Activated CD4-positive, alpha-beta T cell treated with anti-CD3 and anti-CD28 coated beads, Interleukin-2, amount 50 U/mL, for 48 hours (primary cell): ENCODE measurements at places on chromosomes 2 and 18.

- no peak for DNase-seq
Measured at GRCh38 chr2:159936471-159936870, 125.9 kb downstream of the PLA2R1 start.

GRCh38 chr18:76412818-76413565 lies 82.0 kb downstream of the ZNF516 start:
- DNase-seq, result no peak

DNA sequence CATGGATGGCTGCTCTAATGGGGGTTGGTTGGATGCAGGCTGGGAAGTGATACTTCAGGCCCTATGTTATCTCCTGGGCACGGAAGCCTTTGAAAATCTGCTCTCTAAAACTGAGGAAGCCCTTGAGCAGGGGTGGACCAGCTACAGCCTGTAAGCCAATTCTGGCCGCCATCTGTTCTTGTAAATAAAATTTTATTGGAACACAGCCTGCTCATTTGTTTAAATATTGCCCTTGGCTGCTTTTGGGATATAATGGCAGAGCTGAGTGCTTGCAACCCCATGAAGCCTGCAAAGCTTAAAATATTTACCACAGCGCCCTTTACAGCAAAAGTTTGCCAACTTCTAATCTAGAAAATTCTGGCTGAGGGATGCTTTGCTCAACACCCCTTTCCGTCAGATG lies 11.9 kb upstream of the IGFBP2 start:
- DNase-seq, result no peak

- no peak for DNase-seq
Measured at GRCh38 chr2:160207271-160207670, 7.2 kb upstream of the ITGB6 start.

- DNase-seq, result no peak
Measured at GRCh38 chr2:102037681-102038080, 45.9 kb downstream of the IL1R2 start.

GRCh38 chr18:74251297-74252038 lies 40.3 kb downstream of the CYB5A start:
- DNase-seq, result no peak

- DNase-seq, result no peak
Measured at GRCh38 chr2:151302404-151302803, 12.9 kb upstream of the NMI start.

- DNase-seq, result no peak
Measured at GRCh38 chr2:218698885-218699284, 11.8 kb upstream of the TTLL4 start.

GRCh38 chr2:26758790-26759321 lies 5.2 kb upstream of the SLC35F6 start:
- DNase-seq, result no peak

DNA sequence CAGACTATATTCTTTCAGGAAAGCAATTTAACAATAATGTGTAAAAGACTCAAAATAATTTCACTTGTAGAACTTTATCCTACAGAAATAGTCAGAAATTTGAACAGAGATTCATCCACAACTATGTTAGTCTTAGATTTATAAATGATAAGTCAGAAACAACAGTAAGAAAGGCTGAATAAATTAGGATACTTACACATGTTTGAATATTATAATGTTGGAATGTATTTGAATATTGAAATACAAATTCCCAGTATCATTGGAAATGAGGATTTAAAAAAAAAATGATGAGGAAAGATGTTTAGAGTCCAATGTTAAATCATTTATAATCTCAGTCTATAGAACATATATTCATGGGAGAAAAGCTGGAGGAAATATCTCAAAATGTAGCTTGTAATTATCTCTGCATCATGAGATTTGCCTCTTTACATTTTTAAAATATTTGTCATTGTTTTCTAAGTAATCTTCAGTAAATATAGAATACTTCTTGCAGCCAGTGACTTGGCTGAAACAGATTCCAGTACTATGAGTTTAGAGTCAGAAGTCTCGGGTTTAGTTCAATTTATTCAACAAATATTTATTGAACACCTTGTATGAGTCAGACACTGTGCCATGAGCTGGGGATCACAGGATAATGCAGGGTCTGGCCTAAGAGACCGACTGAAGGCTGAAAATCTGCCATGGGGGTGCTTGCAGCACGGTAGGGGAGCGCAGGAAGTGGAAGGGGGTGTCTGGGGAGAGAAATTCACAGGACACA lies 32.3 kb downstream of the CXCR4 start:
- no peak for DNase-seq

DNA sequence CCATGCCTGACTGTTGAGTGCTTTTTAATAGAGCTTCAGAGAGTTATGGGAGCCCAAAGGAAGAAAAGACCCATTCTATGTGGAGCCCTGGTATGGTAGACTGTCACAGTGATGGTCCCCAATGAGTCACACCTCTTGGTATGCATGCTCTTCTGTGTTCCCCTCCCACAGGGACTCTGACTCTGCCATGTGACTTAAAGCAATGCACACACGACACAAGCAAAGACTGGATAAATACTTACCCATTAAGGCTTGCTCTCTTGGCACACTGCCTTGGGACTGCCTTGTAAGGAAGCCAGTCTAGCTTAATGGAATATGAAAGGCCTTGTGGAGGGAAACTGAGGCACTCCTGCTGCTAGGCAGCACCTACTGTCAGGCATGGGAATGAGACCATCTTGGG lies 16.7 kb upstream of the DTNB start:
- DNase-seq, result no peak

DNA sequence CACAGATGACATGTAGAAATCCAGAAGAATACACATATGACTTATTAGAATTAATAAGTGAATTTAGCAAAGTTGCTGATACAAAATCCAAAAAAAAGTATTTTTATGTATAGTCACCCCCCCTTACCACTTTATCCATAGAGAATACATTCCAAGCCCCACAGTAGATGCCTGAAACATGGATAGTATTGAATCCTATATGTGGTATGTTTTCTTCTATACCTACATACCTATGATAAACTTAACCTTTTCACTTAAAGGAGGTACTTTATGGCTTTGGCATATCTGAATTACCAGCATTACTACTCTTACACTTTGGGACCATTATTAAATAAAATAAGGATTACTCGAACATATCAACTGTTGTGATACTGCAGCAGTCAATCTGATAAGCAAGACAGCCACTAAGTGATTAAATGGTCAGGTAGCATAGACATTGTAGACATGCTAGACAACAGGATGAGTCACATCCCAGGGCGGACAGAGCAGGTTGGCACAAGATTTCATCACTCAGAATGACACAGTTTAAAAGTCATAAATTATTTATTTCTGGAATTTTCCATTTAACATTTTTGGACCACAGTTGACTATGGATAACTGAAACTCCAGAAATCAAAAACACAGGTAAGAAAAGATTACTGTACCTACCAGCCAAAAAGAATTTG lies 208.2 kb upstream of the CHAC2 start:
- no peak for DNase-seq

DNA sequence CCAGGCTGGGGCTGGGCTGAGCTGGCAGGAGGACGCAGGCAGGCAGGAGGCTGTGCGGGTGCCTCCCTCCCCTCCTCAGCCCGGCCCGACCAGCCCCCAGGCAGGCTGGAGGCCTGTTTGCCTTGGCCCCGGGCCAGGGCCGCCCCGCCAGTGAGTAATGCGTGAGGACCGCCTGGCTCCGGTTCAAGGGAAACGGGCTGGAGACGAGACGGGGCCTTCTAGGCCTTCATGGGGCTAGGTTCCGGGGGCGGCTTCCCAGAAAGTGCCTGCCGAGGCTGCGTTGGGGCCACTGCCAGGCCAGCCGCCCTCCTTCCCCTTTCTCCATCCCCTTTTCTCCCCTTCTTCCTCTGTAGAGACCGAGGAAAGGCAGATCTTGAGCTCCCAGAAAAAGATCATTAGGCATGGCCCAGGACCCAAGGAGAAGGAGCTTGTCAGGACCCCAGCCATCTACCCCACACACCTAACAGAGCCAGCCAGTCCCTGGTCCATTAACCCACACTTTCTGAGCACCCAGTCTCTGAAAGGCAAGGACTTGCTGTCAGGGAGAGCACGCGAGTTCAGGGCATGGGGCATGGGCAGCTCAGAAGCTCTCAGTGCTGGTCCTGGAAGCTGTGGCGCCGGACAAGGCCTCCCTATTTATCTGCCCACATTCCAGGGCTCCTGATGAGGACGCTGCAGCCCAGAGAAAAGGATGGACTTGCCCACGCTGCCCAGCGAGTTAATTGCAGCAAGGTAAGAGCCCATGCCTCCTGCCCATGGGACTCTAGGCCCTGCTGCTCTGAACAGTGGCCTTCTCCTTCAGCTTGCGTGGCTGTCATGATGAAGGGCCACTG lies 48.5 kb downstream of the SMAD7 start:
- no peak for DNase-seq

DNA sequence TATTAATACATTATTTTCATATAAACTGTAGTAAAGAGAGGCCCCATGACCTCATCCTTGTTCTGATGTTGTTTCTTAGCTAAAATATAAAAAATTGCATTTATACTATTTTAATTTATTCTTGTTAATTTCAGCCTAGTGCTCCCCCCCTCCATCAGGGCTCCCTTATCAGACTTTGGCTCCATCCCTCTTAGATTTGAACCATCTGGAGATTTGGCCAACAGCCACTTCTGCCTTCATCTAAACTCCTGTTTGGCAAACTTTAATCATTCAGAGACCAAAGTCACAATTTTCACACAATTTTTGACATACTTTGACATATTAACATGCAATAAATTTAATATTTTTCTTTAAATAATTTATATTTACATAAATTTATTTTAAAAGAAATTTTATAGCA lies 569.3 kb downstream of the TDRD15 start:
- no peak for DNase-seq

DNA sequence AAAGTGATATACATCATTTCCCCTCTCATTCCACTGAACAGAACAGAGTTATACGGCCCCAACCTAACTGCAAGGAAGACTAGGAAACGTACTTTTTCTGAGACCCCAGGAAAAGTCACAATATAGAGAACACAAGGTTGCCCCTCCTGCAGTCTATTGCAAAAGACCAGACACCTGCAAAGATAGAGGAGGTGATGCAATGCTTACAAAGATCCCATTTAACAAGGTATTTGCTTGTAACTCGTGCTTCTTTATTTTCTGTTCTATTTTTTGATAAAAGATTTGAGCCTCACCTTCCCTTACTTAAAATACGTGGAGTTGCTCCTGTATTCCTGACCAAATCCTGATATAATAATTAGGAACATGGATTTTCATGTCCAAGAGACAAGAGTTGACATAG lies 793.0 kb upstream of the ID2 start:
- DNase-seq, result no peak

DNA sequence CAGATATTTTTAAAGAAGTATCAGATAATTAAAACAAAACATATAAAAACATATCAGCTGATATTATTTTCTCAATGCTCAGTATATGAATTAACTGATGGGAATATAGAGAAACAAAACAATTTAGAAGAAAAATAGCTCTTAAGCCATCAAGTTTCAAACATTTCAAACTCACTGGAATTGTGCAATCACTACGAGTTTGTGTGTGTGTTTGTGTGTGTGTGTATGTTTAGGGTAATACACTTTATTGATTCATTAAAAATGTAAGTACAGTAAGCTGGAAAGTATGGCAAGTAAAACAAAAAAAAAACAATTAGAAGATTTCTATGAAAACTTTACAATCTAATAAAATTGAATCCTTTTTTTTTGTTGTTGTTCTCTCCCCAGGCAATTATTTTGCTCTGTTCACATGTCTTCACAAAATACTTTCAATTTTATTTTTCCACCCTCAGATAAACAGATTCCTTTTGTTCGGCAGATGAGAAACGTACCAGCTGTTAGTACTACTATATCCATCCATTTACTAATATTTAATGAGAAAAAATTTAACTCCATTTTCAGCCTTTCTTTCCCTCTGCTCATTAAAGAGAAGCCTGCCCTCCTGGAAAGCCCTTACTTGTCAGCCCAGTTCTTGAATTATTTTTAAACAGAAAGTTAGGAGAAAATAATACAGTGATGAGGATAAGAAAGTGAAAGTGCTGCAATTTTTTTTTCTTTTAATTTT lies 87.6 kb downstream of the SLC8A1 start:
- no peak for DNase-seq

DNA sequence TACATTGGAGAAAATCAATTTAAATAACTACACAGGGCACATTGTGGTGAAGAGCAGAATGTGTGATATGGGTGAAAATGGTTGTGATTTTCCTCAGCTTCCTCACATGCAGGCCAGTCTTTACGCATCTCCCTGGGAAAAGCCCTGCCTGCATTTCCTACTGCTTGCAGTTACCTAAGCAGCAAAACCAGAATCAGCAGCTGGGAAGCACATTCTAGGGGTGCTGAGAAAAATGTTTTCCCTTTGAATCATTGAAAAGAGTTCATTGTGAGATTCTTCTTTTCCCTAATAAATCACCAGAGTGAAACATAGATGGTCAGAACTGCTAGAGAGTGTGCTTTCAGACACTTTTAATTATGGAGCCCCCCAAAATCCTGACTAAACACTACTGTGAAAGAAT lies 656.0 kb downstream of the TDRD15 start:
- DNase-seq, result no peak

GRCh38 chr2:143802242-143802641 lies 673.0 kb downstream of the ARHGAP15 start:
- no peak for DNase-seq

DNA sequence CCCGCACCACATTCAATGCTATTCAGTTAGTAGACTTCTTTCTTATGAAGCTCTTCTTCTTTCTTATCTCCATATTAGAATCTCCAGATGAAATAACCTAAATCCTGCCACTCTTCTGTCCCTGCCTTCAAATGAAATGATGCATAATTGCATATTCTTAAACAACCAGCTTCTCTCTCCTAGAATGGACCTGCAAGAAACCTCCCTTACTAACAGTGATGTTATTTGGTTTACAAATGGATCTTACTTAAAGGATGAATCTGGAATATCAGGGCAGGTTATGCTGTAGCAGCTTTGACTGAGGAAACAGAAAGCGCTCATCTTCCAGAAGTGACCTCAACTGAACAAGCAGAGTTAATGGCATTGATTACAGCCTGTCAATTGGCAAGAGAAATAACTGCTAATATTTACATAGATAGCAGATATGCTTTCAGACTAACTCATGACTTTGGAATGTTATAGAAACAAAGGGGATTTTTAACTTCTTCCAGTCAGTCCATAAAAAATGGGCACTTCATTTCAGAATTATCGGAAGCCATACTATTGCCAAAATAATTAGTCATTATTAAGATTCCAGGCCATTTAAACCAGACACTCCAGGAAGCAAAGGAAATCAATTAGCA lies 755.7 kb upstream of the HS6ST1 start:
- DNase-seq, result no peak

DNA sequence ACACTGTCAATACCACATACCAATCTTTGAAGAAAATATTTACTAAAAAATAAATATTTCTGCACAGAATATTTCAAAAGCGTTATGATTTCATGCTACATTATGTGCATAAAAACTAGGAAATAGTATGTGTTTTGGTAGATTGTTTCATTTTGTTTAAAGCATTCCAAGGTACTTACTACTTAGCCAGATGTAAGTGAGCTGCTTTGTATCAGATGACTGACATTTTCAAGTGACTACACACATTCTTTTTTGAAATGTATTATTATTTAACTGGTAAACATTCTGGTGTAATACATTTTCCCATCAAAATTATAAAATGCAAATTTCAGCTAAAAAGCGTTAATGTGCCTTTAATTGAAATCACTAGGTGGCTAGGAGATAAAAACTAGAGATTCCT lies 21.5 kb downstream of the GCA start:
- no peak for DNase-seq

GRCh38 chr2:129459200-129459876 lies 520.1 kb upstream of the RAB6C start:
- DNase-seq, result no peak
